OCI-LY7 (cell line): ENCODE measurements at places on chromosomes 7 and 10.

DNA sequence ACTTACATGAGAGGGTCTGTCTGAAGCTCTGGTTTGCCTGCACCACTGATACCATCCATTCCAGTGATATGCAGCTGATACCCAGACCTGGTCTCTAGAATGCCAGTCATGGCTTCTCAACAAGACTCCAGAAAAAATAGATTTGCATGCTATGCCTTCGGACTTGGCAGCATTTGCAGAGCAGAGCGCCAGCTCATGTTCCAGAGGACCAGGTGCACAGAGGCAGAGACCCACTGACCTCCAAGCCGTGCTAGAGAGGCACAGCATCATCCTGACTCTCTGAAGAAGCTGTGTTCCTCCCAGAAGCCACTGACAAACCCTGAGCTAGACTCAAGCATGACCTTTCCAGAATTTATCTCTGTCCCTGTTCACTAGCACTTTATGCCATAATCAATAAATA, 6.9 kb upstream of the PRKAG2 start:
- DNase-seq = no peak

- DNase-seq = no peak
Observed at GRCh38 chr10:80392250-80392649, 16.1 kb upstream of the PRXL2A start.

- no peak for DNase-seq
Observed at GRCh38 chr7:122694697-122695096, 4.2 kb downstream of the RNF133 start.

- no peak for DNase-seq
Observed at GRCh38 chr7:92412745-92413144, 34.5 kb upstream of the GATAD1 start.

GRCh38 chr7:130278860-130279259, 12.2 kb downstream of the CPA2 start:
- DNase-seq = no peak

GRCh38 chr10:96422525-96422924, 63.7 kb upstream of the OPALIN start:
- DNase-seq = no peak

GRCh38 chr7:10875080-10875479, 98.6 kb upstream of the PHF14 start:
- DNase-seq = no peak

- DNase-seq = no peak
Observed at GRCh38 chr10:60570896-60571295, 181.2 kb upstream of the ANK3 start.

- DNase-seq = no peak
Observed at GRCh38 chr10:16943295-16944285, 126.4 kb upstream of the RSU1 start.
